Stimulated activated CD8-positive, alpha-beta memory T cell treated with anti-CD3 and anti-CD28 coated beads, Interleukin-7, amount 100 ng/mL, for 24 hours (primary cell): ENCODE measurements at places on chromosomes 5 and 9.

GRCh38 chr9:76373173-76373783 is 20.9 kb downstream of the RFK start:
- DNase-seq = no peak

DNA sequence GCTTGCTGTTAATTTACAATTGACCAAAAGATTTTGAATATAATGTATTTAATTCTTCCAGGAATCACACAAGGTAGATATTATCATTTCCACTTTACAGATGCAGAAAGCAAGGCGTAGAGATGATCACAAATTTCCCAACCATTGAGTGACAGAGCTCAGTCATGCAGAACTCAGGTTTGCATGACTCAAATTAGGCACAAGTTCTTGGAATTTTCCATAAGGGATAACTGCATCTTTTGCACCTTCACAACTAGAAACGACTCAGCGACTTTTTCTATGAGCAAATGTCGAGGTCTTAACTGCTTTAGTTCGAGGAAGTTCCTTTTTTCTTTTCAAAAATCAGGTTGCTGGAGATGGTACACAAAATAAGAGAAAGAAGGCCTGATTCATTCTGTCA is 265.5 kb upstream of the PAPPA start:
- DNase-seq = no peak

GRCh38 chr9:97980918-97981845 is 2.0 kb upstream of the ANP32B start:
- DNase-seq = no peak

- DNase-seq = no peak
Measured at GRCh38 chr5:132428484-132429462, 59.3 kb downstream of the SLC22A5 start.

DNA sequence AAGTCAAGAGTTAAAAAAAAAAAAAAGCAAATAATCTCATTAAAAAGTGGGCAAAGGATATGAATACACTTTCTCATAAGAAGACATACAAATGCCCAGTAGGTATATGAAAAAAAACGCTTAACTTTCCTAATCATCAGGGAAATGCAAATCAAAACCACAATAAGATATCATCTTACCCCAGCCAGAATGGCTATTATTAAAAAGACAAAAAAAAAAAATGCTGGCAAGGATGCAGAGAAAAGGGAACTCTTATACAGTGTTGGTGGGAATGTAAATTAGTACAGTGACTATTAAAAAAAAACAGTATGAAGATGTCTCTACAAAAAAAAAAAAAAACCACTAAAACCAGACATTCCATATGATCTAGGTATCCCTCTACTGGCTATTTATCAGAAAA is 79.4 kb downstream of the LPAR1 start:
- no peak for DNase-seq

GRCh38 chr5:149872351-149873040 is 72.1 kb downstream of the PDE6A start:
- DNase-seq = no peak
